ENCODE measurements at places on chromosomes 3 and 15.

- DNase-seq: no peak
Measured at GRCh38 chr15:35723120-35723847, 177.3 kb upstream of the DPH6 start.

DNA sequence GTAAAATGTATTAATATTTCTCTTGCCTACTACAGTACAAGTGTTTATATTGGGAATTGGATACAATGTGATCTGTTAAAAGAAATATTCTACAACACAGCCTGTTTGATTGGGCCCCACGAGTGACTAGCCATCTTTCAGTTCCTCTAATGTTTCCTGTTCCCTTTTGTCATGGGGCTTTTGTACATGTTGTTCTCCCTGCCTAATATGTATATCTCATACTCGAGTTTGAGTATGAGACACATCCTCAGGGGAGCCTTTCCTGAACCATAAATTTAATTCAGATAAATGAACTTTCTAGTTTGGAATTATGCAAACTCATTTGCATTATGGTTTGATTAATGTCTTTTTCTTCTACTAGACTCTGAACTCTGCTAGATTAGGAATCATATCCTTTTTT lies 65.5 kb downstream of the MEF2A start:
- DNase-seq: no peak

DNA sequence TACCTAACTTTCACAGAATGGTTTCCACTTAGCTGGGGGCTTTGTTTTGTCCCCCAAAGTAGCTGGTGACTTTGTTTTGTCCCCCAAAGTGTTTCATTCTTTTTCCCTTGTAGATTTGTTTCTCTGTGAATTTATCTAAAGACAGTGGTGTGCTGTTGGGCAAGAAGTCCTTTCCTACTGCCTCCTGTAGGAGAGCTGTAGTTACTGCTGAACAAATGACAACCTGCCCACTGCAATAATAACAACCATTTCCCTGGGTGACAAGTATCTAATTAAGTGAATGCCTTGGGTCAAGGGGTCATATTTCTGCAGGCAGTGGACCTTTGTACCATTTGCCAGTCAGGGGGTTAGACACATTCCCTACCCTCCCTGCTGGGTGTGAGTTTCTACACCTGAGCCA lies 125.4 kb upstream of the BFSP2 start:
- no peak for DNase-seq

- DNase-seq: no peak
Measured at GRCh38 chr15:82812994-82813393, 3.6 kb downstream of the WHAMM start.

- DNase-seq: no peak
Measured at GRCh38 chr3:56915966-56916586, 114.3 kb upstream of the ARHGEF3 start.
